ENCODE measurements at places on chromosomes 6 and 20. TPM values are rescaled to one million over a fixed set of nuclear protein-coding genes. Genes with fewer than 3 reads are reported as not detected.

GRCh38 chr6:22392711-22393110, 95.9 kb upstream of the PRL start:
- DNase-seq: peak; percentile 22

GRCh38 chr6:41288754-41289129, 2.3 kb upstream of the TREM1 start:
- no peak for DNase-seq

GRCh38 chr20:5550733-5551529, 199.3 kb upstream of the SHLD1 start:
- DNase-seq: no peak

GRCh38 chr6:3571250-3571681, 114.4 kb upstream of the SLC22A23 start:
- no peak for DNase-seq

Gene PSORS1C2
- not detected for polyA plus RNA-seq

DNA sequence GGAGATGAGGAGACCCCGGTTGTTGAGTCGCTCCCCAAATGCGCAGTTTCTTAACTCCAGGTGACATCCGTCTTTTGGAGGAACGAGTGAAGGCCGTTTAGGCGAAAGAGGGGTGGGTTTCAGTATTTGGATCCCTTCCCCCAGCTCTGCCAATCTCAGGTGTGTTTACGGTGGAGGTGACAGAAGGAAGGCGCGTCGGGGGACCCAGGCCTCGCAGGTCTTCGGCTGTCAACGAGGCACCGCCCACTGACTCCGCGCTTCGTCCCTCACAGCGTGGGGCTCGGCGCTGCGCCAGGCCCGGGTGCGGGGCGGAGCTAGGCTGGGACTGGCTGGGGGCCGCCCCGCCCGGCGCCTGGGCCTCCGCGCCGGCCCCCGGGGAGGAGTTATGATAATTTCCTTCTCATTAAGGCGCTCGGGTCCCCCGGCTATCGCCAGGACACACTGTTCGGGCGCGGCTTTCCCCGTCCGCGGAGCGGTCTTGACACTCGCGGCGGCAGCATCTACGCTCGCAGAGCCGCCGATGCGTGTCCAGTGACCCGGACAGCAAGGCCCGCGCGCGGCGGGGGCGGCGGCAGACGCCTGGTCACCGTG, at the start of gene TFAP2C:
TFAP2C (plus strand) TSS at position 434 of the 591 bp plus-strand sequence. CDS start 239 bp downstream, outside the sequence.
- DNase-seq: peak; percentile 32

Gene C2
- polyA plus RNA-seq: 9.1 TPM

Data from muscle of back (tissue), 13 donors.